ENCODE measurements at places on chromosomes 12 and 14.
A peak's percentile ranks its signal among the peaks of the same experiment; 100 is the strongest.

DNA sequence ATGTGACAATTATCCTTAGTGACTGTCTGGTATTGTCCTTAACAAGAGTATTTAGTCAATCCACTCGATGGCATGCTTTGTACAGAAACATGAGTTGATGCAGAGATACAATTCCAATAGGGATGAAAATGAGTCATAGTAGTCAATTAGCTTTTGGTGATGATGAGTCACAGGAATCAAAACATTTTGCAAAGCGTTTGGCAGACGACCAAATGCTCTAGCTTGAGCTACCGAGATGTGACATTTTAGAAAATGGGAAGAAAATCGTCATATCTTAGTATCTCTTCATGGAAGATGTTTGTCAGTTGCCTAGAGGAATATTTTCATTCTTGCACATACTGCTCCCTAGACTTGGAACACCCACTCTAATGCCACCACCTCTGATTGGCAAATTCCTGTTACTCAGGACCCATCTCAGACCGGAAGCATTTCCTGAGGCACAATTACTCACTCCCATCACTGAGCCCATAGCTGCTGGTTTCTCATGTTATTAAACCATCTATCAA lies 95.0 kb downstream of the LMNTD1 start:
- DNase-seq: no peak

DNA sequence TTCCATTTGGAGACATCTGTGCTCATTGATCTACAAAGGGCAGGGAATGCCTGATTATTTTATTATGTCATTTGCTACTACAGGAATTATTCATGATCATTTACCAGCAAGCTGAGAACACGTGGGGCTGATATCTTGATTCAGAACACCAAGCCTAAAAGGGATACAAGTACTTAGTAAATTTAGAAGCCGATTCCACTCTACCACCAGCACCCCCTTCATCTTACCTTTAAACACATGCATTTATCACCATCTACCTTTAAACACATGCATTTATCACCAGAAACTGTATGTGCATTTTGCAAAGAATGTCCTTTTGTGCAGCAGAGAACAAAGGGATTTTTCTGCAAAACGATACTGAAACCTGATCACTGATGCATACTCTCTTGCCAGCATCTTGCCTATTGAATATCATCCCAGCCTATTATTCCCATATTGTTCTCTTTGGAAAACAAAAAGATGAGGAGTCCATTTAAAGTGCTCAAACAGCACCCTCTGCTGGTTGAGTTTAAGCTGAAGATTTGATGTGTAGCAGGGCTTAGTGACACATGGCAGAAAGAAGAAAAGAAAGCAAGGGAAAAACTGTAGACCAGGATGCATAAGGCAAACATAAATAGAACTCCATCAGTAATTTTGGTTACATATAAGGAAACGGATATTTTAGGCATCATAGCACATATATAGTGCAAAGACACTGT lies 132.6 kb upstream of the PLEKHG7 start:
- peak; percentile 77 for DNase-seq

DNA sequence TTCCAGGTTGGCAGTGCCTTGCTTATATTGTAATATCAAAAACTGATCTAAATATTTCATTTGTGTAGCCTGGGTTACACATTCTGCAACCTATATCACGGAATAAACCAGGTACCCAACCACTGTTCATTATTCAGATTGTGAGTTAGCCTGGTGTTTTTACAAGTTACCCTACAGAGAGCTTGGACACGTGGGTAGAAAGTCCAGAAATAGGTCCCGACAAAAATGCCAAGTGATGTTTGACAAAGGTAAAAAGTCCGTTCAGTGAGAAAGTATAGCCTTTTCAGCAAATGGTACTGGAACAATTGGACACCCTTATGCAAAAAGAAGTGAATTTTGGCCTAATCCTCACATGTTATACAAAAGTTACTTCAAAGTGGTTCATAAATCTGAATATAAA lies 17.6 kb upstream of the EVL start:
- no peak for DNase-seq

DNA sequence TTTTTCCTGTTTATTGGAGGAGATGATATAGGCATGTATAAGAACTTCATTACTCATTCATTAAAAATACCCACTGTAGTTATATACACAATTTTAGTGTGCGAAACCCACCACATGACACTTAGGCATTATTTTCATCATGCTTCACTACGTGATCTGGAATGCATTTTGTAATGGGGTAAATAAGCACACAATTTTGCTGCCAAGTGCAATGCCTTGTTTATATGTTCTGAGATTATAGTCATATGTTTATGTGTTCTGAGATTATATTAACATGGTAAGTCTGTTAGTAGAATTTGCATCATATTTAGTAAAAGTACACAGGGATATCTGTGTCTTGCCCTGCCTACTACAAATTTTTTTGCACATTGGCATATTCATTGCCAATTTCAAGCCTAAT lies 1123.0 kb downstream of the LRFN5 start:
- DNase-seq: no peak

- no peak for DNase-seq
Observed at GRCh38 chr14:33799705-33800570, 150.9 kb downstream of the EGLN3 start.

DNA sequence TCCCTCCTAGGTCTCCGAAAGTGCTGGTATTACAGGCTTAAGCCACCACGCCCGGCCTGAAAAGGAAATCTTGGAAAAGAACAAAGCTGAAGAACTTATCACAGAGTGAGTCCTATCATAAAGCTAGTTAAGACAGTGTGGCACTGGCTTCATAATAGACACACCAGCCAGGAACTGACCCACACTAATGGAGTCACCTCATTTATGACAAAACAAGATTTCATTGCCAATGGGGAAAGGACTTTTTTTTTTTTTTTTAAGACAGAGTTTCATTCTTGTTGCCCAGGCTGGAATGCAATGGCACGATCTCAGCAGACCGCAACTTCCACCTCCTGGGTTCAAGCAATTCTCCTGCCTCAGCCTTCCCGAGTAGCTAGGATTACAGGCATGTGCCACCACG lies 15.7 kb downstream of the KDM2B start:
- no peak for DNase-seq

DNA sequence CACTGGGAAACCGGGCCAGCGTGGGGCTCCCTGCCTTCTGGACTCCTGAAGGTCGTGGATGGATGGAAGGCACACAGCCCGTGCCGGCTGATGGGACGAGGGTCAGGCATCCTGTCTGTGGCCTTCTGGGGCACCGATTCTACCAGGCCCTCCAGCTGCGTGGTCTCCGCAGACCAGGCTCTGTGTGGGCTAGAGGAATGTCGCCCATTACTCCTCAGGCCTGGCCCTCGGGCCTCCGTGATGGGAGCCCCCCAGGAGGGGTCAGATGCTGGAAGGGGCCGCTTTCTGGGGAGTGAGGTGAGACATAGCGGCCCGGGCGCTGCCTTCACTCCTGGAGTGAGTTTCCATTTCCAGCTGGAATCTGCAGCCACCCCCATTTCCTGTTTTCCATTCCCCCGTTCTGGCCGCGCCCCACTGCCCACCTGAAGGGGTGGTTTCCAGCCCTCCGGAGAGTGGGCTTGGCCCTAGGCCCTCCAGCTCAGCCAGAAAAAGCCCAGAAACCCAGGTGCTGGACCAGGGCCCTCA lies 26.9 kb downstream of the HIP1R start:
- DNase-seq: no peak

GRCh38 chr14:68075382-68076029 lies 255.9 kb downstream of the RAD51B start:
- no peak for DNase-seq

DNA sequence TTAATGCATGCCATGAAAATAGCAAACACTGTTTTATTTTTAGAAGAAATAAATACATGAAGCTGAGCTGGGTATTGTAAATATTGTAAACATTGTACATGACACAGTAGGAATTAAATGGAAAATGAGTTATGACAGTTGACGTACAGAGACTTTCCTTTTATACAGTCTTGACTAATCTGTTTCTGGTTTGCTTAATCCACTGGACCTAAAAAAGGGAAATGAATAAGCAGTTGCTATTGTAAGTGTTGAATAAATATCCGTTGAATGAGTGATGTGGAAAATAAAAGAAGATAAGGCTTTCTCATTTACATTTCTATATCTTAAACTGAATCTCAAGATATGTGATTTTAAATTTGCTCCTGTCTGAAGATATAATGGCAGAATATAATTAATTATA lies 15.0 kb downstream of the PMCH start:
- DNase-seq: no peak

- no peak for DNase-seq
Observed at GRCh38 chr12:52600941-52601481, at the start of gene KRT72. Gene KRT72, minus strand, starts transcription at chr12:52601463. Its CDS starts 11 bp downstream, at chr12:52601452.

DNA sequence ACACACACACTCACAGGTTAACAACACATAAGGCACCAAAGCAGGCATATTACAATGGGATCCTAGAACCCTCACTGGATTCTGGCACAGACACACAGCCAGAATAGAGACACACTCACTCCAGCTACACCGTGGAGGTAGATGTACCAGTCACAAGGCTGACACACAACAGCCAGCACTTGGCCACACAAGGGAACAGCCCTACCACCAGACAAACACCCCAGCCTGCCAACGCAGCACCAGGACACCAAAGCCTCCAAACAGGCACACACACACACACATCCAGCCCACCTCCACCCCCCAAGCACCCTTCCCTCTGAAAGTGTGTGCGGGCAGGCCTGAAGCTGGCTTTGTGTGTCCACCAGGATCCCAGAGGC lies 10.9 kb upstream of the ITGB7 start:
- DNase-seq: no peak

GRCh38 chr12:82593901-82594396 lies 92.8 kb upstream of the TMTC2 start:
- no peak for DNase-seq

- DNase-seq: no peak
Observed at GRCh38 chr14:99479160-99479905, 1.3 kb downstream of the SETD3 start.

GRCh38 chr14:54718046-54718445 lies 151.1 kb downstream of the SAMD4A start:
- DNase-seq: no peak

GRCh38 chr14:75150150-75150549 lies 23.3 kb upstream of the NEK9 start:
- DNase-seq: no peak

DNA sequence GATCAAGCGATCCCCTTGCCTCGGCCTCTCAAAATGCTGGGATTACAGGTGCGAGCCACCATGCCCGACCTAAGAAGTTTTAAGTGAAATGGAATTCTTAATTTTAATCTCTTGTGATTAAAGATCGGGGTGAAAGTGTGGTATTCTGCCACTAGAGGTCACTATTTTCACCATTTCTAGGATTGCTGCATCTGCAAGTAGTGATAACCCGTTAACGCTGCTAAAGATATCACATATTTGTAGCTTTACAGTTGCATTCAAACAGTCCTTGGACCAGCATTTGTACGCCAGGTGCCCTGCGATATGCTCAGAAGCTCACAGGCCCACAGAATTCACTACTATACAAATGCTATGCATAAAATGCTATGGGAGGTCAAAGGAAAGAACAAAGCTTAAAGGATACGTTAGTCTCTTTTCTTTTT lies 19.3 kb downstream of the CCDC62 start:
- no peak for DNase-seq

DNA sequence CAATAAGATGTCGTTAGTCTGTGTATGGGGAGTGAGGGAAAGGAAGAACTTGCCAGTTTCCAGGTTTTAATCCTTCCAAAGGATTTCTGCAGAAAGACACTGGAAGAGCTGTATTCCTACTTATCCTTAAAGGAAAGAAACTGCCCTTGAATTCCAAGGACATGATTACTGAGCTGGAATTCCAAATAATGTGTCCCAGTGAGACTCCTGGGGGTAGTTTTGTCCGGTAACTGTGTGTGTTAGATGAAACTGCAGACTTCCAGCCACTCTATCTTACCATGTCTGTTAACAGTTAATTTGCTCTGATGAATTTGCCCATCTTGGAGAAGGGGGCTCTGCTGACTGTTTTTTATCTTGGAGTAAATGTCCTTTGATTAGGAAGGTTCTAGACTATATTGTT lies 33.0 kb downstream of the CKB start:
- DNase-seq: no peak

DNA sequence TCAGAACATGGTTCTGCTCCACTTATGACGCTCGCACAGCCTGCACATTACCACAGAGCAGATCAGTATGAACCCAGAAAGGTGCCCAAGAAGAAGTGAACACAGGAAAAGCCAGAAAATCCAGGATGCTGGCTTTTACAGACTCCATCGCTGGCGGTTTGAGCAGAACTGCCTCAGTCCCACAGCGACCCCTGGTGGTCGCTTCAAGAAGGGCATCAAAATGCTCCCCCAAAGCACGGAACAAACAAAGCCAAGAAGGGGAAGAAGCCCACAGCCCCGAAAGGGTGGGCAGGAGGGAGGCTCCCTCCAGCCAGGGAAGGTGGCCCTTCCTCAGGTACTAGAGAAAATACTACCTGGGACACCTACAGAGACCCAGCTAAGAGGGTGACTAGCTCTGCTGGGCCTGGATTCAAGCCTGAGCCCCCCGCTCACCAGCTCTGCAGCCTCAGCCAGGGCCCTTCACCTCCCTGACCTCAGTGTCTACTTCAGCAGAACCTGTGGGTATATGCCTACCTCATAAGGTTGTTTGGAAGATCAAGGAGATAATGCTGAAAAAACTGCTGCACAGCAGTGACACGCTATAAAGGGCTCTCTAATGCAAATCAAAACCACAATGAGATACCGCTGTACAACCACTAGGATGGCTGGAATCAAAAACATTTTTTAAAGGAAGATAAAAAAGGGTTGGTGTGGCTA lies 98.1 kb downstream of the NCOR2 start:
- no peak for DNase-seq

- DNase-seq: no peak
Observed at GRCh38 chr12:59403259-59403932, 192.4 kb upstream of the SLC16A7 start.

GRCh38 chr14:95993768-95994592 lies 45.2 kb upstream of the C14orf132 start:
- no peak for DNase-seq

DNA sequence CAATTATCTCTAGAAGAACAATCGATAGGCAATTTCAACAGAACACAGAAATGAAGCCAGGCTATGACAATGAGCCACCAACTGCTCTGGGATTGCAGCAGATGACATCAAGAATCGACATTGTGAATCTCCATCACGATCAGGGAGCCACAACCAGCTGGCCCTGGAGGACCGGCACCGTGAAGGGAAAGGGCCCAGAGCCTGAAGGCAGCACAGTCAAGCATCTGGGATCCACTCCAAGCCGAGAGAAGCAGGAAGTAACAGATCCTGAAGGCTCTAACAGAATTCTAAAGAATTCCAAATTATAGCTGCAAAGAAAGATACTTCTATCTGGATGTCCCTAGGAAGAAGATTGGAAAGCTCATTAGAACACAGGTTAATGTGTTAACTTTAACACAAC lies 61.0 kb downstream of the LRRC74A start:
- DNase-seq: no peak

- no peak for DNase-seq
Observed at GRCh38 chr12:30934811-30935210, 8.3 kb downstream of the TSPAN11 start.

Measured in NCI-H2081 treated with DMSO at 0.1 percent for 48 hours (cell line).